ENCODE measurements at places on chromosomes 4 and X. TPM values are rescaled to one million over a fixed set of nuclear protein-coding genes. Genes with fewer than 3 reads are reported as not detected.
A peak's percentile ranks its signal among the peaks of the same experiment; 100 is the strongest.

DNA sequence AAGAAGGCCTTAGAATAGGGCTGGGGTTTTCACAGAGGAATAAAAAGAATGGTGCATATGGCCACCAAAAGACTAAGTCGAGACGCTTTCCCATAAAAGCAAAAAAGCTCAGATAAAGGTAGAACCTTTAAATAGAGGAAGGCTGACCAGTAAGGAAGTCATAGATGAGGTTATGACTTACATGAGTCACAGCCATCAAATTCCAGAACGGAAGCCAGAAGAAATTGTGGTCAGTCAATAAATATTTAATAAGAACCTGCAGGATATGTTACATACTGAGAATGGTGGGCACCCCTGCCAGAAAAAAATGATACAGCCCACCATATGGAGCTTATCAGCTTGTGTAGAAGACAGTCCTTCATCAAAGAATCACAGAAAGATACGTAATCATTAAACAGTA is 120.1 kb downstream of the MANBA start:
- no peak for DNase-seq

GRCh38 chr4:124070688-124071484 is 641.6 kb downstream of the ANKRD50 start:
- DNase-seq = no peak

DNA sequence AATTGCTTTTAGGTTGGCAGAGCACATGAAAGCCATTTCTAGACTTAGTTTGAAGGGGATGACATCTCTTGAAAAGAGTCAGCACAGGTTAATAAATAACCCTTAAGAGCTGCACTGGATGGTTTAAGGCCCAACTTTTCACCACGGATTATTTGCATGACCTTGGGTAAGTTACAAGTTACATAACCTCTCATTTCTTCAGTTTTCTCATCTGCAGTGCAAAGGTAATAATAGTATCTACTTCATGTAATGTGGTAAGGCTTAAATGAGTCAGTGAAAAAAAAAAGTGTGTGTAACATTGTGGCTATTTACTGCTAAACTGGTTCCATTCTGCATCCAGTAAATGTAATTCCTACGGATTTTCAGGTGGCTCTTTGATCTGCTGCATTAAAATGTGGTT is 715.8 kb downstream of the CCSER1 start:
- DNase-seq = no peak

- no peak for DNase-seq
Observed at GRCh38 chr4:16264798-16265197, 38.5 kb upstream of the TAPT1 start.

GRCh38 chr4:17203797-17204196 is 305.4 kb upstream of the LDB2 start:
- no peak for DNase-seq

DNA sequence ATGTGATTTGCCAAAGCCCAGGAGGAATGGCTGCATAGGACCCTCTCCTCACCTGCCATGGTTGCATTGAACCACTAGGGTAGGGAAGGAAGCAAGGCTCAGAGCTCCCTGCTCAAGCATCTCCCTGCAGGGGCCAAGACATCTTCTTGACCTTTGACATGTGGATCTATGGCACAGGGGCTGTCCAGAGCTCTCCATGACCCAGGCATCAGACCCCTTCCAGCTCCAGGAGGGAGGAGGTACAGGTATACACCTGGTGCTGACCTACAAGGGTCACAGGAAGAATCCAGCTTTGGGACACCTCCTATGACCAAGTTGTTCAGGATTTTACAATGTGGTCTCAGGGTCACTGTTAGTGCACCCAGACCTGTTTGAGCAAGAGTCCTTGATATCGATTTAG is 23.2 kb upstream of the ASMTL start:
- DNase-seq = no peak

DNA sequence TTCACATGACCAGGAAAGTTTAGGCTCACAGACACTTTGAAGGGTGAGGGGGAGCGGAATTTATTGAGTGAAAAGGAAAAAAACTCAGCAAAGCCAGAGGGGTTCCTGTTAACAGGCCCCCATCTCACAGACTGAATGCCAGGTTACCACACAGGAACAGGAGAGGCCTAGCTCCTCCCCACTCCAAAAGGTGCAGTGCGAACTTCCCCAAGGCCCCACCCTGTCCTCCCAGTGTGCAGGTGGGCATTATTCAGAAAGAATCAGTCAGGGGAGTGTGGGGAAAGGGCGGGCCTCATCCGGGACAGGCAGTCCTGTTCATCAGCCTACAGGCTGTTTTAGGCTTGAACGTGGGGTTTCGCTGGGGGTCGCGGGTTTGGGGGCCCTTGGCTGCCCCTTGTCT is 4.0 kb downstream of the OTC start:
- no peak for DNase-seq

DNA sequence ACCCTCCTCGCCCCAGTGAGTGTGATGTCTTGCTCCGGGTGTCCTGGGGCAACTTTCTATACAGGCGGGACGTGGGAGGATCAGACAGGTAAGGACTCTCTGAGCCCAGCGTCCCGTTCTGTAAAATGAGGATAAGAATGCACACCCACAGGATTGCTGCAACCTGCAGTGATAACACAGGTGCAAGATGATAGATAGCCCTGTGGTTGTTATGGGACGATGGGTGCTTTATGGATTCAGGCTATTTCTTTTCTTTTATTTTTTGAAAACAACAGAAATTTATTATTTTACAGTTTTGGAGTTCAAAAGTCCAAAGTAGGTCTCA is 28.6 kb downstream of the BEX3 start:
- DNase-seq = no peak

DNA sequence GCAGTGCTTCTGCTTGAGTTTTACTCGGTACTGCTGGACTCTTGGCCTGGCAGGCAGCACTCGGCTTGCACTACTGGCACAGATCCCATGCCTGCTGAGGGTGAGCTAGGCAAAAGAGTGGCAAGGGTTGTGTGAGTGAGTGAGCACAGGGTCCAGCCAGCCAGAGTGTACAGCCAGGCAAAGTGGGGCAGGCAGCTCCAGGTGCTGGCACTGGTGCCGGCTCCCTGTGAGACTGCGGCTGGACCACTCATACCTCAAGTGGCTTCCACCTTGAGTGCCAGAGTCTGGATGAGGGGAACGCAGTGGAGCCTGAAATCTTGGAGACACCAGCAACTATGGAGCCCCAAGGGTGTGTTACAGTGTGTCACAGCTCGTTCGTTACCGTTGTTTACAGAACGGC is 1451.9 kb upstream of the AGA start:
- DNase-seq = no peak

DNA sequence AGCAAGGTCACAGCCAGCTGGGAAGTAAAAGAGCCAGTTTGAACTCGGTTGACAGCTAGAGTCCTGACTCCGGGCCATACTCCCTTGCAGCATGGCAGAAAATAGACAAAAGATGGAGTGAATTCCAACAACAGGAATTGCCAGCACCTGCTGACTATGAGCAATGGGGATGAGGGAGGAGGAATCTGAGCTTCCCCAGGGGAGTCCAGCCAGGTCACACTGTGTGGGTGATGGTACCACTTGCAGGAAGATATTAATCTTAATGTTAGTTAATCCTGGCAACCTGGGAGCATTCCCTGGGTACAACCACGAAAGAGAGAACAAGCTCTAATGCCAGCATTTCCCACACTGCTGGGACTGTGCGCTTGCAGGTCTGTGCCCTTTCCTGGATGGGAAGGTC is 48.1 kb upstream of the S100G start:
- no peak for DNase-seq

- DNase-seq = no peak
Observed at GRCh38 chr4:112182604-112183003, 37.4 kb downstream of the FAM241A start.

DNA sequence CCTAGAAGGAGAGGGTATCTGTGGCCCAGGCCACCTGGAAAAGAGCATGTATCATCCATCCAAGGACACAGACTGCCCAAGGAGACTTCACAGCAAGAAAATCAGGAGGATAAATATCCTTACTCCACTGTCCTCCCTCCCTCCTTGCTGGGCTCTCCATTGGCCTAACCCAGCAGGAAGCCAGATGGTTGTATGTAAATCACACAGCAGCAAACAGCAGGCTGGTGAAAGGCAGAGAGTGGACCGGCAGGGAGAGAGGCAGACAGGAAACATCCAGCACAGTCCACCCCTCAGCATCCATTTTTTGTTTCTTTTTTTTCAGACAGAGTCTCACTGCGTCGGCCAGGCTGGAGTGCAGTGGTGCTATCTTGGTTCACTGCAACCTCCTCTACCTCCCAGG is 17.5 kb downstream of the TXK start:
- DNase-seq = no peak

DNA sequence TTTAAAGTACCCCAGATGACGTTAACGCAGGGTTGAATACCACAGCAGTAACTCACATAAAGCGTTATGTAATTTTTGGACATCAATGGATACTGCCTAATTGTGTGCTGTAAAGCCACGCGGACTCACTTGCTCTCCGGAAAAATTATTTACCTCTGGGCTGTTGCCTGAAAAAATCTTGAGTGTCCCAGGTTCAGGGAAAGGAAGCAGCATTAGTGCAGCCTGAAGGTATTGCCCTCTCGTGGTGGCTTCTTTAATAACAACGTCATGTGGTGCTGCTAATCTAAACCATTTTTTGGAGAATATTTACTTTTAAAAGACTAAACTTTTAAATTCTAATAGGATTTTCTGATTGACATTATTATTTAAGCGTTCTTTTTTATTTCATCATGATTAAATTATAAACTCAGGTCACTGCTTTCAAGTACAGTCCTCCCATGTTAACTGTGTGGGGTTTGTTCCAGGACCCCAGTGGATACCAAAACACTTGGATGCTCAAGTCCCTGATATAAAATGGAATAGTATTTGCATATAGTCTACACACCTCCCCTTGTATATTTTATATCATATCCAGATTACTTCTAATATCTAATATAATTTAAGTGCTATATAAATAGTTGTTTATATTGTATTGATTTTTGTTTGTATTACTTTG is 384.8 kb downstream of the FAM133A start:
- no peak for DNase-seq

GRCh38 chrX:10855845-10856244 is 235.5 kb upstream of the MID1 start:
- no peak for DNase-seq

GRCh38 chr4:125316401-125316790 is 1.6 kb downstream of the FAT4 start:
- DNase-seq = peak; percentile 3

DNA sequence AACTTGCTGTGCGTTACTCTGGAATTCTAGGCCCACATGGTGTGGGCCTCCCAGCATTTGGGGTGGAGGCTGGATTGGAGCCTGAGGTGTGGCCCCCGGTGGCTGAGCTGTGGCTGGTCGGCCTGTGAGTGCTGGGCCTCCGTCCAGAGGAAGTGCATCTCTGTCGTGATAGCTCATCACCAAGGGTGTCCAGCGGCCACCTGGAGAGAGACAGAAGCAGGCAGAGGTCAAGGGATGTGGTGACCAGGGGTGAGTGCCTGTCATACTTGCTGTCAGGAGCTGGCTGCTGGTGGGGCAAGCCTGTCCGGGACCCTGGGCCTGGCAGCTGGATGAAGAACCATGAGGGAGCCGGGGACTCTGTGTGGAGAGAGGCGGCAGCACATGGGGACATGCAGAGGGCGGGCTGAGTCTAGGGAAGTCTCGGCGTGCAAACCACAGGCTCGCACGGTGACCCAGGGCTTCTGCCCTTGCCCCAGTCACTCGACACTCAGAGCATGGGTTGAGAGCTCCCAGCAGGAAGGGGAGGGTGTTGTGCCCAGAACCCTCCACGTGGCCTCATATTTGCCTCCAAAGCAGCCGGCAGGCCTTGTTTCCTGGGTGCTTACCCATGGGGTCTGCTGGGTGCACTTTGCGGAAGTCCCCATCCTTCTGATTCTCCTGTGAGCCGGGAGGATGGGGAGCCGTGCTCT is 6.2 kb downstream of the SORCS2 start:
- DNase-seq = no peak

DNA sequence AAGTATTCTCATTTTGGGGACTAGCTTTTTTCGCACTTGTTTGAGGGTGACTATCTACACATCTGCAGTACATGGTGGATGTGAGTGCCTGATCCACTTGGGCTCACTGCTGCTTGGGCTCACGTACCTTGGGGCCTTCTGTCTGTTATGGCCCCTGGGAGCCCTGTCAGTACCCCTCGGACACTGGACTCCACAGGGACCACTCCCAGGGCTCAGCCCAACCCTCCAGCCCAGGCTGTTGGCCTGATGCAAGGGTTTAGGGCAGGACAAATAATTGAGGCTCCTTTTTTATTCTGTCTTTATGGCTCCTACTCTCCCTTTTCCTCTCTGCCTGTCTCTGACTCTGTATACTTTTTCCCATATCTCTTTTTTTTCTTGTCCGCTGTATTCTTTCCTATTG is 32.7 kb upstream of the MSN start:
- no peak for DNase-seq

GRCh38 chr4:38284294-38285030 is 324.3 kb downstream of the PTTG2 start:
- no peak for DNase-seq

DNA sequence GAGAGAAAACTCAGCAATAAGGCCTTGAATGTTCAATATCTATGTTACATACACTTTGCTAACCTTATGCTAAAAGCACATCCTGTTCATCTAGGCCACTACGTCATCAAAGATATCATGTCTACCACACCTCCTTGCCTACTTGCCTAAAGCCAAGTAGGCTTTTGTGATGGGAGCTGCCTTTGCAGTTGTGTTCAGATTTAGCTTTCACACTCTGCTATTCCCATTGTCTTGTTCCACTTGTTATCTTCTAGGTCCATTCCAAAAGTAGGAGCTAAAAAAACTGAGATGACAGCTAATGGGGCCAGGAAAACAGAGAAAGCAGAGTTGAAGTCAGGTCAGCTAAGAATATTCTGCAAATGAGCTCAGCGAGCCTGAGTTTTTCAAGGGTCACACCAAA is 153.6 kb upstream of the EDNRA start:
- no peak for DNase-seq

DNA sequence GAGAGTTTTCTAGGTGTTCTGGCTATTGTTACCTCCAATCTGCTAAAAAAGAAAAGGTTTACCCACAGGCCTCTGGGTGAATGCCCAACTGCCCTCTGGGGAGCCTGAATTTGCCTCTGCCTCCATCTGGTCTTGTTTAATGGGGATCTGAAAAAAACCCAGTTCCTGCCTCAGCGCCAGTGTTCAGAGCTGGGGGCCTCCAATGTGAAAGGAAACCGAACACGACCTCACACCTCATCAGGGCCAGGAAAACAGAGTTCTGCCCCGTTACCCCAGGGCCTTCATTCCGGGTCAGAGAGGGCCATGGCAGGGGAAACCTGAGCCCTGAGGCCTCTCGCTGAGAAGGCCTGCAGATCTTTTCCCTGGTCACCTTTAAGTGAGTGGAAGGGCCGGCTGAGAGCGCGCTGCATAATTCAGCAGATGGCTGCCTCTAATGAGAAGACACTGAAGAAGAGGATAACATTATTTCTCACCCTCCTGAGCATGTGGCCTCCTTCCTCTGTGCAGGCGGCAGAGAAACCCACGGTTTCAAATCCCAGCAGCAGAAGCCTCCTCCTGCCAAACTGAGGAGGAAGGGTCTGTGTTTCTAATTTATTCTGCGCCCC is 6.8 kb downstream of the SEPTIN6 start:
- no peak for DNase-seq

GRCh38 chr4:130186931-130187330 is 1091.0 kb downstream of the C4orf33 start:
- no peak for DNase-seq

GRCh38 chr4:3225071-3225850 is 23.7 kb upstream of the MSANTD1 start:
- DNase-seq = no peak

The OPRPN gene
- total RNA-seq = not detected

The DCAF12L2 gene
- total RNA-seq = not detected

The FGFR3 gene
- total RNA-seq = not detected

The SH2D1A gene
- 44.4 TPM for total RNA-seq

The FAM200B gene
- total RNA-seq = 17.1 TPM

The GPR143 gene
- total RNA-seq = not detected

The GPC4 gene
- total RNA-seq = not detected
